ENCODE measurements at places on chromosomes 4 and X.

DNA sequence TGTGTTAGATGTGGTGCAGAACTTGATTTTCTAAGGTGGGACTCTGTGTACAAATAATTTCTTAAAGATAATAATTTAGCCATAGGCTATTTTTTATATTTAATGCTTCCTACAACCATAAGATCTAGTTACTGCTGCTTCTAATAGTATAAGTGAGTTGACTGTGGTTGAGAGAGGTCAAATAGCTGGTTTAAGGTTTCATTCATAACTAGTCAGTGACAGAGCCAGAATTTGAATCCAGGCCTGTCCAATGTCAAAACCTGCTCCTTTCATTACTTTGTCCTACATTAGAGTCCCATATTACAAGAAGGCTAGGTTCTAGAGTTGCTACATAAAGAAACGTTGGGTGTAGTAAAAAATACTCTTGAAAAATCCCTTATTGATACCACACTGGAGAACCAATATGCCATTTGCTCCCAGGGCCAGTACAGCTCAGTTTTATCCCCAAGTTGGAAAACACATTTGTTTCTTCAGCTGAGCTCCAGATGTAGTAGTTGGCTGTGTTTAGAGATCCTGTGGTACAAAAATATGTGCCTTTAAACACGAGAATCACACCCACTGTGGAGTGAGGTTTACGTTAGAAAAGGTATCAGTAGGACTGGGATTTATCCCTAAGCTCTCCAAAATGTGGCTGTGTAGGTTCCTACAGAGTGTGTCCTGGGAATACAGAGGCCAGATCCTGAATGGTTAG, 84.3 kb downstream of the REPS2 start:
- DNase-seq: no peak

DNA sequence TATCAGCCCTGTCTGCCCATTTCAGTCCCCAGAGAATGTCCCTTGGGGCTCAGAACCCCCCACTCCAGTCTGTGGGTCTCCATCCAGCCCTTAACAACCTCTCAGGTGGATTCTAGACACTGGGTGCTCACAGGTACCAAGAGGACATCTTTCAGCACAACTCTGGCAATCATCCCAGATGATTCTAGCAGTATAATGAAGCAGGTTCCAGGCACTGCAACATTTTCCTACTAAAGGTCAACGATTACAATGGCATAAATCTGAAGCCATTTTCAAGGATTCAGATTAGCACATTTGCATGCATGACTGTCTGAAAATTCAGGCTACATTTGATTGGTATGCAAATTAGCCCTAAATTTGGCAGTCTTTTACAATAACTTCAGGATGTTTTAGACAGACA, 10.0 kb downstream of the SLC2A9 start:
- no peak for DNase-seq

DNA sequence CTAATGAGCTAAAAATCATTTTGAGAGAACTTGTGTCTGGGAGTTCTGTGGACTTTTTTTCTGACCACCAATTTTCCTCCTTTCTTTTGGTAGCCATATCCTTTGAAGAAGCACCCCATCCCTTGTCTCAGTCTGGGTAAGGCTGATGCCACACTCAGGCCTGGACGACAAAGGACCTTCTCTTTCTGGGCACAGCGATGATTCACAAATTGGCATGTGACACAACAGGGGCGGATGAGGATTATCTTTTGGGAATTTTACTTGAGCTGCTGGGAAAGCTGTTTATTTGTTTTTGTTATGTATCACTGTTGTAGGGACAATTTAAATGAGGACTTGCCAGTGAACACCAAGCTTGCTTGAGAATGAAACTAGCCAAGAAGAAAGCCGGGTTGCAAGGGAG, 233.4 kb upstream of the HAND2 start:
- DNase-seq: no peak

DNA sequence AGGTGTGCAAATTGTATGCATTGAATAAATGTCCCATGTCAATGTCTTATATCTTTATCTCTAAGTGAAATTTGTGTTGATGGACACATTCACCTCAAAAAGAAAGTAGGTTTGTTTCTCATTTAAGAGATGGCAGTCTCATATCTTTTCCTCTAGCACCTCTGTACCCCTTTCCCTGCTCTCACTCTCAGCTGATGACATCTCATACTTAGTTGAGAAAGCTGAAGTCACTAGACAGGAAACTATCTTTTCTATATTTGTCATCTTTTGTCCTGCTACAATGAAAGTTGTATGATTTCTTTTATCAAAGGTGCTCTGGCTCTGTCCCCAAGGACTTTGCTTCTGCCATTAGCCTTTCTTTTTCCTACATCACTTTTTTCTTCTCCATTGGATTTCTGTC, 84.0 kb upstream of the GRPR start:
- no peak for DNase-seq

DNA sequence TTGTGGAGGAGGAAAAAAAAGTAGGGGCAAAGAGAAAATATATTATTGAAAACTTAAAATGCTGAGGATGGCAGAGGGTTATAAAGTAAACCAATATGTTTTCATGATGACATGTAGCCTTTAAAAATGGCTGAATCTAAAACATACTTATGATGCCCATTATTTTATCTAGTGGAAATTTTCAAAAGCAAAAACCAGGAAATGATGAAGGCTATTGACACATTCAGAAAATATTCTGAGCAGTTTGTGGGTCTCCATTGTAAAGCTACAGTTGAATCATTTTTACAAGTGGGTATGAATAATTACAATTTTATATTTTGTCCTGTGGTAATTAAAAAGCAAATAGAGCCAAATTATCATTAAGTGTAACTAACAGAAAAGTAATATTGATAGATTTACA, 10.7 kb downstream of the PLS3 start:
- DNase-seq: no peak

DNA sequence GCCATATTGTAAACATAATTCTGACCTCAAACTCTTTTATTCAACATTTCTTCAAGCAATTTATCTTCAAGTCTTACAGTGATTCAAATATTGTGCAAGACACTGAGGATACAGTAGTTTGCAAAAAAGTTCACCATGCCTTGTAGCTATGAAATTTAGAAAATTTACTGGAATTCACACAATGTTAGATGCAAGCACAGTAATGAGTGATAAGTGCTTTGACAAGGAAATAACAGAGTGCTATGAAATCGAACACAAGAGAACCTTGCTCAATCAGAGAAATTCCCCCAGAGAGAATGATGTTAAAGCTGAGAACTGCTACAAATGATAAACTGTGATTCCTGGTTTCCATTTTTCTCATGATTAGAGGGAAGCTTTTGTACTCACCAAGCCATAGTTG, 952.9 kb downstream of the FAT4 start:
- no peak for DNase-seq

DNA sequence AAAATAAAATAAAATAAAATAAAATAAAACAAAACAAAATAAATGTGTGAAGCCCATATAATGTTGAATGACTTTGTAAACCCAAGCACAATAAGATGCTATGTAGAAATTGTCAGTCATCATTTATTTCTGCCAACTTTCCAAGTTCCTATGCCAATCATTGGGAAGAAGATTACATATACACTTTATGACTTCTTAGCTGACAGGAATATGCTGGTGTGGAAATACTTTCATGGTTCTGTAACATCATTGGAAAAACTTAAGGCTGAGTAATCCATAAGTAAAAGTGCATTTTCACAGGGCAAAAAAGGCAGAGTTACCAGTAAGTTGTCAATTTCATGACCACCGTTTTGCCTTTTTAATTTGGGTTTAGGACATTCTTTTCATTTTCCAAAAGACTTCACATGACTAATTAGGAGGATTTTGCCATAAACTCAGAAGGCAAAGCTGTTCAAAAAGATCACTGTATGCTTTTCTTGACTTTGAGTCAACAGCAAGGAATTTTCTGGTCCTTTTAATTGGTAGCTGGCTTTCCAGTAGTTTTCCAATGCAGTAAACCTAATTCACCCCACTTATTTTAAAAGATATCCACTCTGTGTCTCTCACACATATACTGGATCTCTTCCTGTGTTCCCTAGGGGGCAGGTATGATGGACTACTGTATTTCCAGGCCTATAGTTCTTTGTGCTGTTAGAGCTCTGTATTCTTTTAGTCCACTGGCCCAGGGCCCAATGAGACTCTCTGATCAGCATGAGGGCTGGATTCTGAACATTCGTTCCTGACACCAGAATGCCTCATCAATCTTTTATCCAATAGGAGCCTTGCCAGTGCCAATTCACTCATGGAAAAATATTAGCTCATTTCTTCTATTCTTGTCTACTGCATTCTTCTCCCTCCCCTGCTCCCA, 26.2 kb upstream of the SCRG1 start:
- no peak for DNase-seq

GRCh38 chr4:110683601-110684000, 60.7 kb upstream of the PITX2 start:
- DNase-seq: no peak

DNA sequence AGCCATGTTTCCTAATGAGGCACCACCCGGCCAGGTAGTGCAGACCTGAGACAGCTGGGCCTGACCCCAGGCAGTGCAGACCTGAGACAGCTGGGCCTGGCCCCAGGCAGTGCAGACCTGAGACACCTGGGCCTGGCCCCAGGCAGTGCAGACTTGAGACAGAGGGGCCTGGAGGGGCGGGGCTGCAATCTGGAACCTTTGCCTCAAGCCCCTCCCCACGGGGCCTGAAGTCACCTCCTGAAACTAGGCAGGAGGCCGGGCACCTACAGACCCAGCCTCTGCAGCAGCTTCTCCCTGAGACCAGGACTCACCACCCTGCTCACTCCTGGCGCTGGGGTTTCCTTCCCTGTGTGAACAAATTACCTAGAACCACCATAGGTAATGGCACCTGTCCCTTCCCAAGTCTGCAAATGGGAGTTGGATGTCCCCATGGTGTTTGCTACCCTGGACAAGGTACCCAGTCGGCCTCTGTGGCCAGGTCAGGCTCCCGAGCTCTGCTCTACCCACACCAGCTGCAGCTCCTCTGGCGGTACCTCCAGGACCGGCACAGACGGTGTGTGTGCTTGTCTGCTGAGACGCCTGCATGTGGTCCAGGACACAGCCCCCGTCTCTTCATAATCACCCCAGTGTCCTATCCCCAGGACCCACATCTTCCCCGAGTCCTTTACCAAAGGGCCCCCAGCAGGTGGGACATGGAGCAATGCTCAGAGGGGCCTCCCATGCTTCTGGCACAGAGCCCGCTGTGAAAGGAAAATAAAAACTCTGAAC, 53.1 kb upstream of the C4orf50 start:
- DNase-seq: no peak

GRCh38 chr4:122703868-122704267, 28.6 kb upstream of the BBS12 start:
- no peak for DNase-seq

DNA sequence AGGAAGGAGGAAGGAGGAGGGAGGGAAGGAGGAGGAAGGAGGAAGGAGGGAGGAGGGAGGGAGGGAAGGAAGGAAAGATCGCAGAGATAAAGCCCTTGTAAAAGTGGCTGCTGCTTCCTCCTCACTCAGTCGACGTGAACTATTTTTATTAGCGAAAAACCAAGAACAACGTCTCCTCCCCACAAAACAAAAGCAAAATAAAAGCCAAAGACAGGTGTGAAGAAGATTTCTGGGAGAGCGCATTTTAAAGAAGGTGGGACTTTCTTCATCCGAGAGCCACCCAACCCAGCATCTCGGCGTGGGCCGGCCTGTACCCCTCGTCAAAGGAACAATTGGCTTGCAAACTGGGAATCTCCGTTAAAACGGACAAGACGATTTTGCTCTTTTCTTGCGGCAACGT, 40.7 kb upstream of the ASMTL start:
- no peak for DNase-seq

GRCh38 chr4:152083338-152083737, 322.5 kb upstream of the GATB start:
- DNase-seq: no peak

GRCh38 chr4:46870411-46870810, 38.6 kb downstream of the COX7B2 start:
- DNase-seq: no peak

DNA sequence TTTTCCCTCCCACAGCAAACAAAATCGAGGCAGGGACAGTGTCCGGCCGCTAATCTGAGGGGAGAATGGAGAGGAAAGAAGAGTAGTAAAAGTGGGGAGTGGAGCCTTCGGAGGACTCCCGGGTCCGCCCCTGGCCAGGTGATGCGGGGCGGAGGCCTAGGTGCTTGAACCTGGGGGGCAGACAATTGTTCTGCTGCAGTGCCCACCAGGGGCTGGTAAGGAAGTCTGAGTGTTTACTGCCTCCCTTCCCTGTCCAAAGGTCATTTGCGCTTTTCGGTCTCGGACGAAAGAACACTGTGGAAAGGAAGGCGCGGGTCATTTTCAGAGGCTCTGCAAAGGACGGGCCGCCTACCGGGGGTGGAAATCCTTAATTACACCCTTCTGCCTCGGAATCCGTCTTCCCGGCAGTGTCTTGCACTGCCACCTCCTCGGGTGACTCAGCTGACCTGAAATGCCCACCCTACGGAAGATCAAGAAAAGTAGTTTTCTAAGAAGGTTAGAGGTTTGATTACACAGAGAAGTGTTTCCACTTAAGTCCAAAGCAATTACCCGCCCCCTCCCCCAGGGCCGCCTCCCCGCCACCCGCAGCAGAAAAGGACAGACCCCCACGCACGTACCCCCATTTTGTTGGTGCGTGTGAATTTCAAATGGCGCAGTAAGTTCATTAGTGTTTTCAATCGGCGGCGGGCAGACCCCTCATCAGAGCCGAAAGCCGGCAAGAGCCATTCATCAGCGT, 99.9 kb upstream of the TENM3 start:
- no peak for DNase-seq

DNA sequence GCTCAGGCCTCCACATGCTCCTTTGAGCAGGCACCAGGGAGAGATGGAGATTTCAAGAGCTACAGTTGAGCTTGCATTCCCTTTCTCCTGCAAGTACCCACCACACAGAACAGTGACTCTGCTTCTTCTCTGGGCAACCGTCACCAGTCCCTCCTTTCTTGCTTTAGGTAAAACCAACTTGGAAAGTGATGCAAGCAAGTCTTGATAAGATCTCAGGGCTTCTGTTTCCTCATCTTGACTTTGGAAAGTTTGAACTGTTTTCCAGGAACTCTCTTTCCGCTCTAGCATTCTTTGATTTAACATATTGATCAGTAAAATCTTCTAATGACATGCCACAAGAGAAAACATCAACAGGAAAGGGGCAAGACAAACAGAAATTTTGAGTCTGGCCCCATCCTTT, 73.7 kb downstream of the USP46 start:
- no peak for DNase-seq

All from head of caudate nucleus (tissue), 42 donors.